ENCODE measurements at places on chromosomes 6 and 20.

DNA sequence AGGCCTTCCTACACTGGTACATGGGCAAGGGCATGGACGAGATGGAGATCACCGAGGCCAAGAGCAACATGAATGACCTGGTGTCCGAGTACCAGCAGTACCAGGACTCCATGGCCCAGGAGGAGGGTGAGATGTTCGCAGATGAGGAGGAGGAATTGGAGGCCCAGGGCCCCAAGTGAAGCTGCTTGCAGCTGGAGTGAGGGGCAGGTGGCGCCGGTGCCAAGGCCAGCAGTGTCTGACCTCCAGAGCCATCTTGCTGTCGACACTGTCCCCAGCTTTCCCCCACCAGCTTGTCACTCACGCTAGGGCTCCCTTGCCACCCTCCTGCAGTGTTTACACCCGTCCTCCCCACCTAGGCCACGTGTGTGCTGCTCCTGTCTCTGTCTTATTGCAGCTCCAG is 12.2 kb downstream of the GABRR2 start:
- DNase-seq: no peak

GRCh38 chr6:167416676-167417430 is 92.0 kb downstream of the TTLL2 start:
- no peak for DNase-seq

DNA sequence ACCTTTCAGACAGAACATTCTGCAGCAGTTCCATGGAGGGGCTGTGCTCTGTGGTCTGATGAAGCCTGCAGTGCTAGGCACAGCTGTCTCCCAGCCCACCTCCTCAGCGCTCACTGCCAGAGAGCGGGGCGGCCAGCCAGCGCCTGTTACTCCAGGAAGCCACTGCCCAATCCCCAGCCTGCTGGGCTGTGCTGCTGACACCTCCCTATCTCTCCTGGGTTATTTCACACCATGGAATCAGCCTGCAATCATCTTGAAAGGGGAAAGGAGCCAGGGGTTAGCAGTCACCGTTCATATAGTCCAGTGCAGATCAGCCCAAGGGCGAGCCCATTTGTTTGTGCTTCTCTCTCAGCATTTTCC is 46.3 kb upstream of the NHSL1 start:
- DNase-seq: peak; percentile 83

GRCh38 chr20:64053841-64054661 is 4.6 kb upstream of the SOX18 start:
- DNase-seq: peak; percentile 62

All from fibroblast of upper back skin (primary cell).